CD4-positive, alpha-beta T cell treated with Interleukin-17A for 1 hour (primary cell): ENCODE measurements at places on chromosomes 4 and X.

GRCh38 chrX:10569946-10570345 lies 50.4 kb downstream of the MID1 start:
- no peak for DNase-seq

GRCh38 chrX:15903186-15903681 lies 48.6 kb upstream of the AP1S2 start:
- no peak for DNase-seq

DNA sequence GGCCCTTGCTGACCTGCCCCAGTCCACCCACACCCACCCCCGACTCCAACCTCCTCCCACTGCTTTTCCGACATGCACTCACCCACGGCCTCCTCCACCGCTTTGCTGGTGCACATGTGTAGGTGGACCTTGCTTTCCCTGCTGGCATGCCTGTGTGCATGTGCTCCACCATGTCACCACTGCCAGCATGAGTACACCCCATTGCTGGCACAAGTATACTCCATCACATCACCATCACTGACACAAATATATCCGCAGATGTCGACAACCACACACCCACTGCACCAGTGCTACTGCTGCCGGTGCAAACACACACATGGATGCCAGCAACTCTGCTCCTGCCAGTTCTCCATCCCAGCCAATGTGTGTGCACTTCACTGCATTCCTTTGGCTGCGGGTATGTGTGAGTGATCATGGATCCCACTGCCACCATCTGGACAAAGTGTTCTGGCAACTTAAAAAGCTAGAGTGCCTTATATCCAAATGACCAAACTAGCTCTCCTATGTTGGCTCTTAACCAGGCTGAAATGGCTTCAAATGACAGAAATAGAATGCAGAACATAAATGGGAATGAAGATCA lies 1072.3 kb downstream of the RAPGEF2 start:
- no peak for DNase-seq

- no peak for DNase-seq
These were observed 5.7 kb downstream of the PSAPL1 start for GRCh38 chr4:7429069-7429416.

- no peak for DNase-seq
These were observed 691 bp downstream of the MAGED1 start for GRCh38 chrX:51893931-51894696.

DNA sequence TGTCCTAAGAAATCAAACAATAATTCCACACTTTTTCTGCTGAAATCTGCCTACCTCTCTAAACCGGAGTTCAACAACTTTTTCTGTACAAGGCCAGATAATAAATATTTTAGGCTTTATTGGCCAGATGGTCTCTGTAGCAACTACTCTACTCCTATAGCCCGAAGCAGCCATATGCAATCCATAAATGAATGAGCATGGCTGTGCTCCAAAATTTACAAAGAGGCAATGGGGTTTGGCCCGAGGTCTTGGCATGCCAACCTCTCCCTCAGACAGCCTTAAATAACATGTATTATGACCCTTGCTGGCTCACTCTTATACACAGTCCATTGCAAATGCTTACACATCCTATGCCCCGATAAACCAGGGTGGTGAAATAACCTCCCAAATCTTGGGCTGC lies 98.6 kb upstream of the GPM6A start:
- no peak for DNase-seq

- no peak for DNase-seq
These were observed 80.8 kb upstream of the IQCM start for GRCh38 chr4:149896432-149896831.

DNA sequence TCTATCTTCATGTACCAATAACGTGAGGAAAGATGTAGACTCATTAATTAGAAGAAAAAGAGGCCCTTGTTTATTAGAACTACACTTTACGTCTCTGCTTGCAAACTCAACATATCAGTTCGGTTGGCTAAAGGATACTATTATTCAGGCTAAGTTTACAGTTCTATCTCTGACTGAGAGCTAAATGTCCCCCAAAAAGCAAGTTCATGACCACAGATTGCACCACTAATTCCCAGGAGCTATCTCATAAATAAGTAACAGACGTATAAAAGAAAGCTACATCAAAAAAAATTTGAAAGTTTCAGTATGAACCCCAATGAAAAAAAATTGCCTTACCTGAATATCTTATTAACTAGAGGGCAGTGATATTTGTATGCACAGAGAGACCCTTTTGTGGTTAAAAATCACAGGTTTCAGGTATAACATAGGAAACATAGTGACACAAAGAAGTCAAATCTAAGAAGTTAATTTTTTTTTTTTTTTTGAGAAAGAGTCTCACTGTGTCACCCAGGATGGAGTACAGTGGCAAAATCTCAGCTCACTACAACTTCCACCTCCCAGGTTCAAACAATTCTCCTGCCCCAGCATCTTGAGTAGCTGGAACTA lies 128.9 kb downstream of the MAB21L2 start:
- DNase-seq, result no peak

- no peak for DNase-seq
These were observed 13.0 kb upstream of the ODAPH start for GRCh38 chr4:75542824-75543223.

DNA sequence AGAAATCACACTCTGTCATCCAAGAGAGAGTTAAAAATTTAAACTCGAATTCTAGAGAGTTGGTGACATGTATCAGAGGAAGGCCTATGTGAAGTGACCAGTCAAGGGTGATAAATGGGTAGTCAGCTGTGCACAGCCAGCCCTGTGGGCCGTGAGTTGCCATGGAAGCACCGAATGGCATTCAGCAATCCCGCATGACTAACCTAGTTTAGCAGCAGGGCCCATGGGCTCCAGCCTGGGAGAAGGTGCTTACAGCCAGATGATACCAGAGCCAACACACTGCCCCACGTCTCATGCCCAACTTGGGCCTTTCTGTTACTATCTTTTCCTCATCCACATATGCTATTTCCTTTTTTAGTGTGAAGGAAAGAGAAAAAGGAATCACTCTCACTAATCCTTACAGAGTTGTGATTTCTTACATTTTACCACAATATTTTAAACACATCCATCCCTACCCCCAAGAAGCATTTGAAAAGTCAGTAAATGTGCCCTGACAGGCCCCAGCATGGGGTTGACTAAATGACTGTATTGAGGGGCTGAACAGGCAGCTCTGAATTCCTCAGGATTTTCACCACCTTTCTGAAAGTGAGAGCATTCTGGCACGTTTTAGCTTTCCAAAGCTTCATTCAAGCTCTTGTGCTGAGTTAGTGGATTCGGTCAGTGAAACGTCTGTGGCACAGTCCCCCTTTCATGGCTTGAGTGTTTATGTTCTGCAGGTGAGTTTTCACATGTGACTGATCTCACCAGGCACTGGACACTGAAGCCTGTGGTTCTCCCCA lies 104.2 kb downstream of the AFF1 start:
- no peak for DNase-seq

- no peak for DNase-seq
These were observed 54.0 kb upstream of the TRO start for GRCh38 chrX:54866609-54867008.

GRCh38 chr4:139834226-139834662 lies 168.6 kb downstream of the MGST2 start:
- DNase-seq, result no peak

- DNase-seq, result no peak
These were observed 94.9 kb downstream of the EMCN start for GRCh38 chr4:100422894-100423293.

GRCh38 chrX:352582-353314 lies 34.0 kb downstream of the PPP2R3B start:
- DNase-seq, result no peak

DNA sequence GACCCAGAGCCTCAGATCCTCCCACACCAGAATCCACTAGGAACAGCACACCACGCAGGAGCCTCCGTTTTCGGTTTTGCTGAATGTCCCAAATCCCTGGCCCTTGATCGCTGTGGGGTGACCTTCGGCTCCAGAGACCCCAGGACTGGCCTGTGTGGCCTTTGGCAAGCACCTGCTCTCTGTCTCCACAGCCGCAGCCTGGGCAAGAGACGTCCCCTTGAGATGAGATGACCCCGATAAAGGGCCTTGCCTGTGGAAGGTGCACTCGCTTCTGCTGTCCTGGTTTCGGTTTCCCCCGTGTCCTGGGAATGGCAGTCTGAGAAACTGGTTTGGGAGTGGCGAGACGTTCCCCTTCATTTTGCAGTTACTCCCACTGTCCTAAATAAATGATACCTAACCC lies 9.6 kb downstream of the PSAPL1 start:
- DNase-seq, result no peak

DNA sequence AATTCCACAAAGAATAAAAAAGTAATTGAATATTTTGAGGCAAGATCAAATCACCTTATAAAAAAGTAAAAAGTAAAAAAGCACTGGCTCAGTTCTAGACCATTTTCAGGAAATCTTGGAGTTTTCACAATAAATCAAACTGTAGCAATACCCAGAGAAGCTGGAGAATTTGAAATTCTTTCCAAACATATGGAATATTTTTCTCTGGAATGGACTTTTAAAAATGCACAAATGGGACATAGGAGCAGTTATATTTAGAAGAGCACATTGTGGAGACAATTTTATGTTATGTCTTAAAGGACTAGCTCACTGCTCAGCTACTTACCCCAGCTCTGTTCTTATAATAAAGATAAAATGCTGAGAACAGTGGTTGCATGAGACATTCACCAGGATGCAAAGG lies 211.9 kb upstream of the KIT start:
- no peak for DNase-seq

- DNase-seq, result peak; percentile 74
These were observed 14.7 kb upstream of the ATP8A1 start for GRCh38 chr4:42671431-42672194.

DNA sequence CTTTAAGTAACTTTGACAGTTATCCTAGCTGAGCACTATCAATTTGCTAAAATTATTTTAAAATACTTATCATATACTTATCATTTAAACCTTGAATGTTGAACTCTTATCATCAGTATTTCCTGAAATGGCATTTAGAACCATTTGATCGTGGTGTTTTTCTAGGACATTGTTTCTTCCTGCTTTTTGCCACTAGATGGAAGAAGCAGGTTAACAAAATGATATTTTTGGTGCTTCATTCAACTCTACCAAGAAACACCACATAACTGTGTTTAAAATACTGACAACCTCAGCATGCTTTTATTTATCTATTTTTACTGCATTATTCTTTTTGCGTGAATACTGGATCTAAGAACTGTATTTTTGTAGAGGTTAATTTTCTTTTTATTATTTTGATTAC lies 44.6 kb downstream of the C4orf33 start:
- DNase-seq, result no peak

- no peak for DNase-seq
These were observed 93.3 kb downstream of the UGT8 start for GRCh38 chr4:114691865-114692264.

DNA sequence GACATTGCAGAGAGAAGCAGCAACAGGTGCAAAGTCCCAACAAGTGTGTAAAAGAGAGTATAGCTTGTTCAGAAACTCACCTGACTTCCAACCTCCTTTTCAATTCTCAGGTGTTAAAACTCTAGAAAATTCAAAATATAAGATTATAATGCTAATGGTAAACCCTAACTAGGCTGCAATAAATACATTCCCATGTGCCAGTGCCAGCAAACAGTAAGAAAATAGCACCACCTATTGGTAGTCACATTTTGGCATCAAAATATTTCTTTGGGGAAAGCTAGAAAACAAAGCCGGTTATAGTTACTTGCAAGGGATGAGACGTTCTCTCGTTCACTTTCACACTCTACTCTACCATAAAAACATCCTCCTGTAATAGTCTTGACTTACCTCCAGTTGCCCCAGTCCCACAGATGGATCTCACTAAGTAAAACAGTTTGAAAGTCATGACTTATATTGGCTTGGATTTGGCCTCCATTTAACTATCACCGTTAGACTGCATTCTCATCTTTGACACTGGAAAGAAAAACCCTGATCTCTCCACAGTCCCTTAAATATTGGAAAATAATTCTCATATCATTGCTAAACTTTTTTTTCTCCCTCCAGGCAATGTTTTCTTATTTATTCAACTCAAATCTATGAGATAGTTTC lies 9.6 kb downstream of the BMP3 start:
- peak; percentile 51 for DNase-seq

DNA sequence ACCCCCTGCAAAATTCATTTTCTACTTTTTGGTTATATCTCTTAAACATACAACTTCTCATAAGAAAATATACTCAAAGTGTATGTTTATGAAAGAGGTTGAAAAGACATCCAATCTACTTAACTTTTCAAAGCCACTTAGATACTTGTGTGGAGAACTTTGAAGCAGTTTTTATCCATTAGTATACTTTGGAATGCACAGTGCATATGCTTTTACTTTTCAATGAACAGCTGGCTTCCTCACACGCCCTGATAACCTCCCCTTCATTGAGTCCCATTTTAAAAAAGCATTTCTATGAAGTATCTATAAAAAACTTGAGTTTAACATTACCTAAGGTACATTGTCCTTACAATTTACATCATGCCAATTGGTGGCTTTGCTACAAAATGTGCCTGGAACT lies 73.8 kb downstream of the VEGFC start:
- DNase-seq, result no peak

GRCh38 chr4:107733431-107733925 lies 13.4 kb upstream of the PAPSS1 start:
- no peak for DNase-seq

DNA sequence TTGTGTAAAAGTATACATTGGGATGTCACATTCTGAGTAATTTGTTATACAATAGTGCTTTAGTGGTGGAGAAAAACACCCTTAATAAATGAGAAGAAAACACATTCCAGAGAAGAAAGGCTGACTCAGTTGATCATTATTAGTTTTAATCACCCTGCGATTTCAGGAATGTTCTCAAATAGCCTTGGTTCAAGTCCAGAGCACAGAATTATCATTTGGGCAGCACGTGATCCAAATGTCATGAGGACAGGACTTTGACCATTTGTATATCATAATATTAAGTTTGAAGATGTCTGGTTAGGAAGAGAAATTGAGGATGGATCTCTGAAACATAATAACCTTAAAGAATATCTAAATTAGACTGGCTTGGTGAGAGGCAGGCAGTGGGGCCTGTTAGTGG lies 1434.3 kb upstream of the TENM3 start:
- DNase-seq, result no peak

GRCh38 chr4:156977435-156978160 lies 6.0 kb upstream of the PDGFC start:
- no peak for DNase-seq

- DNase-seq, result no peak
These were observed 455.3 kb downstream of the PDHA2 start for GRCh38 chr4:96295143-96295741.

DNA sequence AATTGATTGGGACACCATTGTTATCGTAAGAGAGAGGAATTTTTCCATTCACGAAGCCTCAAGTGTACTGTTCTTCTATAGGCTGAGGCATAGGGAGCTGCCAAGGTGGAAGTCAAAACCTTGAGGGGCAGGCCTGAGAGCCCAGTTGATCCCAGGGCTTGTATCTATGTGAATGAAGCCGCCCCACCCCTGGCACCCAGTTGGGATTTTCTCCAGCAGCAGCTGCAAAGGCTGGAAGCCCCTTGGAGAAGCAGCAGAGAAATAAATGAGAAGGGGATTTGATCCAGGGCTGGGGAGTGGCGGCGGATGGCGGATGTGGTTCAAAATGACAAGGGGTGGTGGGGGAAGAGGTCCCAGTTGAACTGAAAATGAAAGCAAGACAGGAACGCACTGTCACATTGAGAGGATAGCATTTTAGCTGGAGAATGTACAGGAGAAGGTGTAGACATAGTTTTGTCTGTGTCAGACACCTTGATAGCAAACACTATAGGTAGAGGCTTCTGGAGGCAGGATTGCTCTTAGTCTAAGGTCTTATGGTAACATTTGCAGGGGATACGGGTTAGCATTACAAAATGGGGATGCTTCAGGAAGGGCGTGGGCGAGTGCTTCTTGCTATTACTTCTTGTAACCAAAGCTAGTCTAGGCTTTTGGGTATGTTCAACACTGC lies 32.6 kb downstream of the DOCK11 start:
- peak; percentile 69 for DNase-seq
